ENCODE measurements at places on chromosomes 16 and 17. TPM values are rescaled to one million over a fixed set of nuclear protein-coding genes. Genes with fewer than 3 reads are reported as not detected.

DNA sequence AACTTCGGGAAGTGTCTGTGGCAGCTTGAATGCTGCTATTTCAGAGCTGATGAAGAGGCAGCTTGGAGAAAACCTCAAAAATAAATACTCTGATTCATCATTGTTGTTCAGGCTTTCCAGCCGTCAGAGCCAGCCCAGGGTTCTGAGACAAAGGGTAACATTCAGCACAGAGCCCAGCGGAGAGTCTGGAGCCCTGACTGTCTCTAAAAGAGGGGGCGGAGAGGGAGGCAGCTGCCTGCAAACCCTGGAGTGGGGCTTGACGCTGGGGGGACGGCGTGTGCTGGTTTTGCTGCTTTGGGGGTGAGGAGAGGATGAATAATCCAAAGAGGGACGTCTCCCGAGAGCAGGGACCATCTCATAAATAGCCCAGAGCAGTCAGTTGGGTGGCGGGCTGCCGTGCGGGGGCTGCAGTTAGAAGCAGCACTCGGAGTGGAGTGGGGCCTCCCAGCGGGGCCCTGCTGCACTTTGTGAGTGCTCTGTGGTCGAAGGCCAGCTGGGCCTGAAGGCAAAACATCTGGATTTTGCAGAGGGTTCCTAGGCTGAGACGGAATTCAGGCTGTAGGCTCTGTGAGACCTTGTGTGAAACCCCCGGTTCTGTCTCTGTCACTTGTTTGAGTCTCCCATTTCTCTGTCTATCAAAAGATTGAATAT lies 237.8 kb downstream of the PRKCA start:
- H3K27me3 ChIP-seq, result no peaks in the 10 kb centered on the region
- no peak overlapping the region for H3K4me3 ChIP-seq
- peaks cover 30% of the 10 kb centered on the region for H3K4me1 ChIP-seq
- H3K27ac ChIP-seq, result peak overlapping the region; percentile 71
- no peaks in the 10 kb centered on the region for H3K36me3 ChIP-seq

DNA sequence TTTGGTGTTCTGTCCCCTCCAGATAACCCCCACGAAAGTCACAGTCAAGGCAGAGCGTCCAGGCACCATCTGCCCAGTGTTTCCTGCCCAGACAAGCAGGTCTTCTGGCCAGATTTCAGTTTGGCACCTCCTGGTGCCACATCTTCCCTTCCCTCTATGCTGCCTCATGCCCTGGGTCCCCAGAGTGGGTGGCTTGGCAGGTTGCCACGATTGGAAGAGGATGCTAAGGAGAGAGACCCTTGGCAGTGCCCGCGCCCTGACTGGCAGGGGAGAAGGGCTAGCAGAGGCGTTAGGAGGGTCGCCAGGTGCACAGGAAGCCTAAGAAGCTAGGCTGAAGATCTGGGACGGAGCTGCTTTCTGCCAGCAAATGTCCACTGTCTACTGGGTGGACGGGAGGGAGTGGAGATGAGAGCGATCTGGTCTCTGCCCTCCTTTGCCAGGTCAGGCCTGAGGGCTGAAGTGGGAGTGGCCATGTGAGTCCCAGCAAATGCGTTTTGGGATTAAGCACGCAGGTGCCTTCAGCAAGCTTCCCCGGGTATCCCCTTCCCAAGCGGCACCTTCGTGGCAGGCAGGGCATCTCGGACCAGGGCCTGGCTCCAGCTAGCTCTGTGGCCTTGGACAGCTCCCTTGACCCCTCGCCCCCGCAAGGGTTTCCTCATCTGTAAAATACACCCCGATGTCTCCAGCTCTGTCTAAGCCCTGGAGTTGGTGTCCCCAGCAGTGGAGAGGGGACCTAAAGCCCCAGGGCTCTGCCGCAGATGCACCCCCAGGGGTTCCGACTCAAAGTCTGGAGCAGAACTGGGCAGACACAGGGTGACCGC lies 13.4 kb upstream of the CD300A start:
- DNase-seq, result no peak
- H3K27ac ChIP-seq, result peak overlapping the region; percentile 63
- H3K4me3 ChIP-seq, result peak overlapping the region; percentile 36
- H3K36me3 ChIP-seq, result no peaks in the 10 kb centered on the region

The ZSCAN10 gene
- 0.13 TPM for total RNA-seq

The CCL17 gene
- not detected for total RNA-seq

All from muscle of leg (tissue), 16 donors.